ENCODE measurements at places on chromosomes 3 and 15. TPM values are rescaled to one million over a fixed set of nuclear protein-coding genes. Genes with fewer than 3 reads are reported as not detected.

DNA sequence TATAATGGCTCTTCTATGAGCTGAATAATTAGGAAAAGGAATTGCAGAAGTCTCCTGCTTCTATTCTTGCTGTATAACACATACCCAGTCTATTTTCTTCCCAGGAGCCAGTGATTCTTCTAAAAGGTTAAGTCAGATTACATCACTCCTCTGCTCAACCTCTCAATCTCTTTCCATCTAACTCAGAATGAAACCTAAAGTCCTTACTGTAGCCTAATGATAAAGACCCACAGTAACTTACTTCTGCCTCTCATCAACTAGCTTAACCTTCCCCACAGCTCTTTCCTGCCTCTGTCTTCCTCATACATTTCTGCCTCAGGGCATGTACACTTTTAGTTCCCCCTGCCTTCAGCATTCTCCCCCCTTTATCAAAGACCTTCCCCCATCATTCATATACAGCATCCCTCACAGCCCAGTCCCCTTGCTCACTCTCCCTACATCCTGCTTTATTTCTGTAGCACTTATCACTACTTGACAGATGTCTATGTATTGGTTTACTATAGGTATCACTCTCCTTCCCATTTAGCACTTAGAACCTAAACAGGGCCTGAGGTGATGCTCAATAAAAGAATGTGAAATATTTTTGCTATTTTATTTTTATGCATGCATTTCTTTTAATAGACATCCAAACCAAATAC, 28.5 kb upstream of the CMTM6 start:
- no peak for DNase-seq
- no peak overlapping the region for H3K4me3 ChIP-seq
- H3K4me1 ChIP-seq: no peaks in the 10 kb centered on the region
- H3K36me3 ChIP-seq: no peaks in the 10 kb centered on the region

DNA sequence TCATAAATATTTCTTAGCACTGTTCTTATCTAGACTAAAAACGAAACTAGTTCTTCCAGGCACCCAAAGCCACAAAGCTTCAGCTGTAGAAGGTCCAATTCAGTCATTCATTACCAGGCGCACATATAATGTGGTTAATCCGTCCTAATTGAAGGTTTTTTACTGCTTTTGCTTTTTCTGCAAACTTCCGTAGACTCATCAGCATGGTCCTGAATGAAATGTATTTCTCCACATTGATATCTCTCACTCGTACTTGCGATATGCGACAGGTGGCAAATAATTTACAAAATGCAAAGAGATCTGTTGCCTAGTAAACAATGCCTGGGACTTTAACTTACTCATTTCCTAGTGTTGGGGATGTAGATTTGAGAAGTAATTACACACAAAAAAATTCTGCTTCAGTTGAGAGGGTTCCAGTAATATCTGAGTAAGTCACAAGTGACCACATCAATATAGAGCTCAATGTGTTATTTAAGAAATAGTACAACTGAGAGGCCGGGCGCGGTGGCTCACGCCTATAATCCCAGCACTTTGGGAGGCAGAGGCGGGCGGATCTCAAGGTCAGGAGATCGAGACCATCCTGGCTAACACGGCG, 75.0 kb upstream of the MBNL1 start:
- DNase-seq: no peak
- H3K36me3 ChIP-seq: no peaks in the 10 kb centered on the region
- no peak overlapping the region for H3K27ac ChIP-seq
- H3K27me3 ChIP-seq: no peaks in the 10 kb centered on the region
- peak overlapping the region; percentile 3 for H3K4me3 ChIP-seq

DNA sequence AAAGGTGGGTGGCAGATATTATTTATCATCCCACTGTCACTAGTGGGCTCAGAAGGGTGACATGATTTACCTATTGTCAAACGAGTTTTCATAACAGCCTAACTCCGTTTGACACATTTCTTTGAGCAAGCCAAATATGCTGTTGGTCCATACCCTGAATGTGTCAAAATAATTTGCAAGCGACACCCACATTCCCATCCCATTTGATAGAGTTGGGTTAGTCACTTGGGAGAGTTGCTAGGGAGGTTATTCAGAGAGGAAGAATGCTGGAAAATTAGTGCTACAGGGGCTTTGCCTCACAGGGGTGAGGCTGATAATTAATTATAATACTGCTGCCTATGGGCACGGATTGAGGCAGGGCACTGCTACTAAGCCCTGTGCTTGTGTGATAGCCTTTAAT, 98.5 kb upstream of the FHIT start:
- DNase-seq: no peak
- H3K36me3 ChIP-seq: no peaks in the 10 kb centered on the region
- H3K27ac ChIP-seq: no peak overlapping the region

DNA sequence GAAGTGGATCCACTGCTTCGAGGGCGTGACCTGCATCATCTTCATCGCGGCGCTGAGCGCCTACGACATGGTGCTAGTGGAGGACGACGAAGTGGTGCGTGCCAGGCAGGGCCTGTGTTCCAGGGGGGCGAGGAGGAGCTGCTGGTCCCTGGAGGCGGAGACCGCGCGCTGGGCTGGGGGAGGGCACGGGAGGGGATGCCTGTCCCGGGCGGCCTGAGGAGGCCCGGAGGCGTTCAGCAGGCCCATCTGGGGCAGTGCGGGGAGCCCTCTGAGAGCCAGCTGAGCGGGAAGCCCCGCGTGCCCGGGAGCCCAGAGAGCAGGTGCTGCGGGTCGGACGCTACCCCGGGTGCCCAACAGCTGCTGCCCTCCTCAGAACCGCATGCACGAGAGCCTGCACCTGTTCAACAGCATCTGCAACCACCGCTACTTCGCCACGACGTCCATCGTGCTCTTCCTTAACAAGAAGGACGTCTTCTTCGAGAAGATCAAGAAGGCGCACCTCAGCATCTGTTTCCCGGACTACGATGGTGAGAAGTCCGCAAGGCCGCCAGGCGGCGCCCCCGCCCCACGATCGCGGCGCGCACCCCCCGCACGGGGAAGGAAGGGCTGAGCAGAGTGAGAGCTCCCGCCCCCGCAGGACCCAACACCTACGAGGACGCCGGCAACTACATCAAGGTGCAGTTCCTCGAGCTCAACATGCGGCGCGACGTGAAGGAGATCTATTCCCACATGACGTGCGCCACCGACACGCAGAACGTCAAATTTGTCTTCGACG, 2.9 kb downstream of the GNAT1 start:
- peaks cover 14% of the 10 kb centered on the region for H3K27me3 ChIP-seq
- peaks cover 4% of the 10 kb centered on the region for H3K4me1 ChIP-seq
- H3K36me3 ChIP-seq: no peaks in the 10 kb centered on the region
- peak overlapping the region; percentile 3 for H3K4me3 ChIP-seq
- peak; percentile 70 for DNase-seq
- H3K27ac ChIP-seq: no peak overlapping the region

- H3K36me3 ChIP-seq: no peaks in the 10 kb centered on the region
- DNase-seq: no peak
- no peaks in the 10 kb centered on the region for H3K4me1 ChIP-seq
- no peaks in the 10 kb centered on the region for H3K27me3 ChIP-seq
- H3K27ac ChIP-seq: no peak overlapping the region
These were observed 1.4 kb upstream of the CHMP2B start for GRCh38 chr3:87225659-87226058.

DNA sequence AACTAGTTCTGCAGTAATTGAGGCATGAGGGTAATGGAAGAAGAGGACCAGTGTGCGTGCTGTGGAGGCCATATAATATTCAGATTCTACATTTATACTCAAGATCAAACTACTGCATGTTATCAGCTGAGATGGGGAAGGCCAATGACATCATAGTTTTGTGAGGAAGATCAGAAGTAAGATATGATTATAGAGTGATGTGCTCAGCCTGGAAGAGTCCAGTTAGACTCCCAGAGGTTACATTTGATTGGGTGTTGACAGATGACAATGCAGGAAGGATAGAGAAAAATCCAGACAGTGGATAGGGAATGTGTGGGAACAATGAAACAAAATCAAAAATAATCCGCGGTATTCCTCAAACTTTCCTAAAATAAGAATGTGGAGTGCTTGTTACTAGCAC, 35.4 kb downstream of the GOLIM4 start:
- no peak for DNase-seq
- no peaks in the 10 kb centered on the region for H3K27me3 ChIP-seq
- H3K4me3 ChIP-seq: no peak overlapping the region
- H3K4me1 ChIP-seq: no peaks in the 10 kb centered on the region
- no peak overlapping the region for H3K27ac ChIP-seq
- no peaks in the 10 kb centered on the region for H3K36me3 ChIP-seq

- H3K36me3 ChIP-seq: no peaks in the 10 kb centered on the region
- no peak overlapping the region for H3K27ac ChIP-seq
- no peaks in the 10 kb centered on the region for H3K4me1 ChIP-seq
- H3K27me3 ChIP-seq: no peaks in the 10 kb centered on the region
- DNase-seq: no peak
- no peak overlapping the region for H3K4me3 ChIP-seq
These were observed 5.0 kb upstream of the UACA start for GRCh38 chr15:70768257-70768883.

GRCh38 chr3:150778793-150779401, 15.9 kb upstream of the SIAH2 start:
- DNase-seq: no peak
- no peaks in the 10 kb centered on the region for H3K4me1 ChIP-seq

DNA sequence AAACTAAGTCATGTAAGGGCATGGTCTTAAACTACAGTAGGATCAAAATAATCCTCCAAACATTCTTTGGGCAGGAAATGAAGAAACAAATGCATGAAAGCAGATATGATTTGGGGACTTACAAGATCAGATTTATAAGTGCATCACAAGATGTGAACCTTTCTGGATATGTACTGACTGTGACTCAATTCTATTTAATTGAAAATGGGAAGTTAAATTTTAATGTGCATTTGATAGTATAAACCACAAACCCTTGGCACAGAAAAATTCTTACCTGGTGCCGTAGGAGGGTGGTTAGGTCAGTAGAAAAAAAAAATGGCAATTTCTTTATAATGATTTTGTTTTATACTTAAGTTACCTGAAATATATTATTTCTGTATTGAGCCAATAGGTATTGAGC, 262.5 kb upstream of the TGFBR2 start:
- H3K27me3 ChIP-seq: no peaks in the 10 kb centered on the region
- H3K4me3 ChIP-seq: no peak overlapping the region
- no peak overlapping the region for H3K27ac ChIP-seq
- H3K36me3 ChIP-seq: no peaks in the 10 kb centered on the region
- H3K4me1 ChIP-seq: no peaks in the 10 kb centered on the region
- DNase-seq: no peak

- peak; percentile 26 for DNase-seq
- H3K4me3 ChIP-seq: no peak overlapping the region
- H3K4me1 ChIP-seq: no peaks in the 10 kb centered on the region
- H3K27ac ChIP-seq: no peak overlapping the region
- H3K27me3 ChIP-seq: no peaks in the 10 kb centered on the region
These were observed 59.7 kb downstream of the RAP2B start for GRCh38 chr3:153221748-153222162.

Gene SEMA3G
- total RNA-seq: 12.3 TPM

GRCh38 chr15:90929246-90930019, 2.9 kb downstream of the HDDC3 start:
- no peaks in the 10 kb centered on the region for H3K27me3 ChIP-seq
- H3K4me1 ChIP-seq: peaks cover 14% of the 10 kb centered on the region
- H3K4me3 ChIP-seq: peak overlapping the region; percentile 88
- peak overlapping the region; percentile 91 for H3K27ac ChIP-seq

DNA sequence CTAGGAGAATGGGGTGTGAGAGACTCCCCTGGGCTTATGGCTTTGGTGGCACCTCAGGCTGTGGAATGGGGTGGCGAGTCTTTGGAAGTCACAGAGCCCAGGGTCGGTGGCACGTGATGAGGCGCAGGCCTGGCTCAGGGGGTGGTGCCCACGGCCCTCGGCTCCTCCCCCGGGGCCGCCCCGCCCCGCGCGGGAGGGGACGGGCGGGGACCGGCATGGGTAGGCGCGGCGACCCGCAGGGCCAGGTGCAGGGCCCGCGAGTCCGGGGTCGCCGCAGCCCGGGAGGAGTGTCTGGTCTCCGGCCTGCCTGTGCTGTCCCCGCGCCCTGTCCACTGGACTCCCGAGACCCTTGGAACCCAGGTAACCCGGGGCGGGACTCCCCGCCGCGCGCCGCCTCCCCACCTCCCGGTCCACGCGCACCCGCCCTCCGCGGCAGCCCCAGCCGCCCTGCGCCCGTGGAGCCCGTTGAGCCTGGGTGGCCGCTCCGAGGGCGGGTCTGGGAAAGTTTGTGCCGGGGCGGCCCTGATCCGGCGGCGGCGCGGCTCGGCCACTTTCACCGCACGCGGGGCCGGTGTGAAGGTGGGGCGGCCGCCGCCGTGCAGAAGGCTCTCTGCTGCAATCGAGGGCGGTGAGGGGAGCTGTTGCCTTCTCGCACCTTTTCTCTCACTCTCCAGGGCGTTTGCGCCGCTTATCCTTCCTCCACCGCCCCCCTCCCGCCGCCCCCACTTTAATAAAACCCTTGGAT, at the start of gene PAQR5:
Gene PAQR5, plus strand, starts transcription at position 216 of the 745 bp plus-strand sequence. CDS start 61,169 bp downstream, outside the sequence.
- H3K4me1 ChIP-seq: no peaks in the 10 kb centered on the region
- no peaks in the 10 kb centered on the region for H3K36me3 ChIP-seq
- peak within 1 kb of the TSS; percentile 47 for H3K4me3 ChIP-seq
- no peak within 1 kb of the TSS for H3K27ac ChIP-seq
- DNase-seq: no peak

Gene ANKRD34C
- not detected for total RNA-seq

Gene TMEM207
- not detected for total RNA-seq

- DNase-seq: no peak
- peak overlapping the region; percentile 25 for H3K4me3 ChIP-seq
- no peak overlapping the region for H3K27ac ChIP-seq
These were observed 17.5 kb downstream of the HDC start for GRCh38 chr15:50247819-50248655.

DNA sequence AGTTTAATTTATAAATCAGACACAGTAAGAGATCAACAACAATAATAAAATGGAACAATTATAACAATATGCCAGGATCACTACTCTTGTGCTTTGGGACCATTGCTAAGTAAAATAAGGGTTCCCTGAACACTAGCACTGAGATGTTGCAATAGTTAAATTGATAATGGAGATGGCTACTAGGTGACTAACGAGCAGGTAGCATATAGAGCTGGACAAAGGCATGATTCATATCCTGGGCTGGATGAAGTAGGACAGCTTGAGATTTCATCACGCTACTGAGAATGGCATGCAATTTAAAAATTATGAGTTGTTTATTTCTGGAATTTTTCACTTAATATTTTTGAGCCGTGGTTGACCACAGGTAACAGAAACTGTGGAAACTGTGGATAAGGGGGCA, 20.7 kb upstream of the MYZAP start:
- no peaks in the 10 kb centered on the region for H3K4me1 ChIP-seq
- DNase-seq: no peak
- H3K27me3 ChIP-seq: no peaks in the 10 kb centered on the region
- H3K27ac ChIP-seq: no peak overlapping the region
- H3K36me3 ChIP-seq: no peaks in the 10 kb centered on the region

Gene CYP1A2
- total RNA-seq: not detected

DNA sequence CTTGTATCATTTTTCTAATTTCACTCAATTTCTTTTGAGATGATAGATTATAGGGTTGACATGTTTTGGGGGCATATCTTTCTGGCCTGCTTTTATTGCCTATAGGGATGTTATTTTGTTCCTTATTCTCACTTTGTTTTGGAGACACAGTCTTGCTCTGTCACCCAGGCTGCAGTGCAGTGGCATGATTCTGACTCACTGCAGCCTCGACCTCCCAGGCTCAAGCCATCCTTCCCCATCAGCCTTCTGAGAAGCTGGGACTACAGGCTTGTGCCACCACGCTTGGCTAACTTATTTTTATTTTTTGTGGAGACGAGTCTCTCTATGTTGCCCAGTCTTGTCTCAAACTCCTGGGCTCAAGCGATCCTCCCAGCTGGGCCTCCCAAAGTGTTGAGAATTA, 72.8 kb upstream of the FAN1 start:
- H3K27me3 ChIP-seq: no peaks in the 10 kb centered on the region
- no peaks in the 10 kb centered on the region for H3K36me3 ChIP-seq
